ENCODE measurements at places on chromosomes 11 and 22.
A peak's percentile ranks its signal among the peaks of the same experiment; 100 is the strongest.

DNA sequence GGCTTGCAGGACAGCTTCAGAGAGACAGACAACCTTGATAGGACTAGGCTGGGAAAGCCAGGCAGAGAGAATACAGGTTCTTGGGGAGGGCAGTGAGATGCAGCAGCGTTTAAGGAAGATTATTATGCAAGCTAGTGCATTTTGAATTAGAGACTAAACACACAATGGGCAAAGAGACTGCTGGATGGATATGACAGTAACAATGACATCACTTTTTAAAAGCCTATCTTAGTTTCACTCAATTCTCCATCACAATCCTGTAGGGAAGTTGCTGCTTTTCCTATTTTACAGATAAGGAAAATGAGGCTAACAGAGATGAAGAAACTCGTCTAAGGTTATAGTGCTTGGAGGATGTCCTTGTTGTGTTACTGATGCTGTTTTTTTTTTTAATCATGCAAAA, 5.6 kb downstream of the JHY start:
- no peak for DNase-seq

DNA sequence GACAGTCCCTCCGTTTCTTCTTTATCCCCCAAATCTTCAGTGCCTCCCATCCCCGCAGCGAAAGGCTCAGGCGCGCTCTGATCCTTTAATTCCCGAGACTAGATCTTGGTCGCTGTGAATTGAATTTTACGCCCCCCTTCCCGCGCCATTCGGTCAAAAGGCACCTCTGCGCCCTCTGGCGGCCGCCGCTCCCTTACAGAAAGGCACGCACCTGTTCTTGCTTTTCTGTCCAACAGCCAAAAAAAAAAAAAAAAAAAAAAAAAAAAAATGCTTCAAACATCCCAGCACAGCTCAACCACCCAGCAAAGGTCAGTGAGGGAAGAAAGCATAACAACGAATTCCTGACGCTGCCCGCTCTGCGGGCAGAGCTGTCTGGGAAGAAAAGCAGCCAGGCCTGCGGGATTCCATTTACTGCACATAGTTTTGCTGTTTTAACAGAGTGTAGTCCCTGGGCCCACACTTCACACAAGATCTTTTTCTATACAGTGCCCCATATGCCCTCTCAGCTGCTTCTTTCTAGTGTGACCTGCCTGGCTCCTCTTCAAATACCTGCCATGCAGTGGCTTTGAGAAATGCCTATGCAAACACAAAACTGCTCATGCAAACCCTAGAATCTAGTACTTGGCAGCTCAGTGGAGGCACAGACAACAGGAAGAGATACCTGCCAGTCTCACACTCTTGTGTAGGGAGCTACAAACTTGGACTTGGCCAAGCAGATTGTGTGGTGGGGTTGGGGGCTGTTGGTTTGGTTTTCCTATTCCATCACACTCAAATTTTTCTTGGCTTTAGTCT, 1.3 kb upstream of the ESAM start:
- peak; percentile 65 for DNase-seq

DNA sequence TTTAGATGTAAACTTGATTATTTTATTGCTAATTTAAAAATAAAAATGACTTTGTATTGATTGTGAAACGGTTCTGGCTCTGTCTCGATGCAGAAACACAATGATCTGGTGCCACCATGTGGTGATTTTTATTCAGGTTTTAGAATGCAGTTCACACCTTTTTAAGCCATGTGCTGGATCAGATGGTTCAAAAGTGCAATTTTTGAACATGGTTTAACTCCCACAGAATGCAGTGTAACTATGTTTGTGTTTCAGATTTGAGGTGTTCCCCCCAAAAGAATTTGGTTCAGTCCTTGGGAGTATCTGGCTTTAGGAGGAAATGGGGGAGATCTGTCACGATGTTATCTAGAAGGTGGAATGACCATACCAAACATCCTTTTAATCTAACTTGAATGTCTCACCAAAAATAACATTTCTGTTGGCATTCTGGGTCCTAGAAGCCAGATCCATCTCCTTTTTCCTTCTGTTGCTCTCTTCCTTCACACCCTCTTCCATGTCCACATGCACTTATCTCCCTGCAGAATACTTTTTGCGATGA, 7.9 kb downstream of the MRPL16 start:
- peak; percentile 12 for DNase-seq

- no peak for DNase-seq
These were observed 33.8 kb upstream of the SCUBE1 start for GRCh38 chr22:43376765-43377547.

GRCh38 chr22:40534379-40535188, 101.9 kb downstream of the MRTFA start:
- no peak for DNase-seq

- no peak for DNase-seq
These were observed 5.7 kb downstream of the P2RX3 start for GRCh38 chr11:57343825-57344224.

GRCh38 chr11:72626414-72626936, 47.7 kb downstream of the PDE2A start:
- DNase-seq = no peak

- no peak for DNase-seq
These were observed 14.1 kb upstream of the ADORA2A start for GRCh38 chr22:24413271-24413670.

GRCh38 chr11:58807343-58807742, 37.2 kb downstream of the GLYATL2 start:
- no peak for DNase-seq

DNA sequence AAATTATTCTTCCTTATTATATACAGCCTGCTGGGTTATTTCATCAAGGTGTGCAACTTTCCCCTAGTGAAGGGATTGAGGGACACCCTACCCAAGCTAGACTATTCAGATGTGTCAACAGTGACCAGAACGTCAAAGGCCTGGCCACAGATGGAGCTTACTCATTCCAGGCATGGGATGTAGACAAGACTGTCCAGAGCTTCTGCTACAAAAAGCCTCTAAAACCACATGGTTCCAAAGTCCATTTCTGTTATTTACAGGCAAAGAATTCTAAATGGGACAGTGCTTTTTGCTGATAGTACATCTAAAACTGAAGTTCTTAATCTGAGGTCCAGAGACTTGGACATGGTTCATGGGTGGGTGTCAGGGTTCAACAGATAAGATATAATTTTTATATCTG, 9.7 kb upstream of the SMCO4 start:
- no peak for DNase-seq

DNA sequence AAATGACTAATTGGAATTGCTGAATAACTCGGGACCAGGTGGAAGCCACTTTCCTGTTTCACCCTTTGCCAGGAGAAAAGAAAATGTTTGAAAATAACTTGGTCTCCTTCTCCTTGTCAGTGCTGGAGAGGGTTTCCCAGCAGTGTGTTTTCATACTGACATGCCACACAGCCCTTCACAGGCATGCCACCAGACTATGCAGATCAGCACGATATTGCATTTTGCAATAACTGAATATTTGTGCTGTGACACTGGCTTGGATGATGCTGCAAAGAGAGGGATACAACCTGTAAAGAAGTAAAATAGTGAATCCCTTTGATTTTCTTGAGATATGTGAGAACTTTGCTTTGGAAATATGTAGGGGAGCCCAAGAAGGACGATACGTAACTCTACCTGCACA, 200.0 kb upstream of the NAV2 start:
- DNase-seq = no peak

GRCh38 chr11:73652046-73652730, 5.8 kb downstream of the PLEKHB1 start:
- DNase-seq = no peak

DNA sequence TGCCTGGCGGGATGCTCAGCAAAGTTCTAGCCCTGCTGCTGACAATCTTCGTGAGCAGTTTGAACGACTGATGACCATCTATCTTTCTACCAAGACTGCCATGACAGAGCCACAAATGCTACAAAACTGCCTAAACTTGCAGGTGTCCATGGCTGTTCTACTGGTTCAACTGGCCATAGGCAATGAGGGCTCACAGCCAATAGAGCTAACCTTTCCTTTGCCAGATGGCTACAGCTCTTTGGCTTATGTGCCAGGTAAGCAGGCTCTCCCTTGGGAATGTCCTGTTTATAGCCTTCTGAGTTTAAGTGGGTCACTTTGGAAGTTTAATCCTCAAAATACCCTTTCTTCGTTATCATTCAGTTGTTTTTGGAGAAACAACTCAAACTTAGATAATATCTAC, 20.1 kb downstream of the UBE4A start:
- no peak for DNase-seq

- no peak for DNase-seq
These were observed 20.2 kb downstream of the SPATA19 start for GRCh38 chr11:133825156-133825555.

DNA sequence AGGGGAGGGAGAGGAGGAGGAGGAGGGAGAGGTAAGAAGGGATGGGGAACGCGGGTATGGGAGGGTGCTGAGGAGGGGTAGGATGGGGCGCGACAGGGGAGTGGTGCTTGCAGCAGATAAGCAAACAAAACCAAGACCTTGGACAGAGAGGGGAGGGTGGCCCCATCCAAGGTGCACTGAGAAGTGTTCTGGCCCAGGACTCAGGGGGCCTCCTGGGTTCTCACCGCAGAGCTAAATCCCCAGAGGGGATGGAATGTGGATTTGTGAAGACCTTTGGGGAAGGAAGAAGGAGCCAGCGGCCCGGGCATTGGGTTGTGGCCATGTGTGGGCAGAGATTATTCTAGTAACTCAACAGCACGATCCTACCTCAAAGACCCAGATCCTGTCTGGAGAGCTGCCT, 90.9 kb upstream of the LINC01488 start:
- no peak for DNase-seq

GRCh38 chr11:120141768-120142423, 4.0 kb upstream of the TRIM29 start:
- DNase-seq = no peak

DNA sequence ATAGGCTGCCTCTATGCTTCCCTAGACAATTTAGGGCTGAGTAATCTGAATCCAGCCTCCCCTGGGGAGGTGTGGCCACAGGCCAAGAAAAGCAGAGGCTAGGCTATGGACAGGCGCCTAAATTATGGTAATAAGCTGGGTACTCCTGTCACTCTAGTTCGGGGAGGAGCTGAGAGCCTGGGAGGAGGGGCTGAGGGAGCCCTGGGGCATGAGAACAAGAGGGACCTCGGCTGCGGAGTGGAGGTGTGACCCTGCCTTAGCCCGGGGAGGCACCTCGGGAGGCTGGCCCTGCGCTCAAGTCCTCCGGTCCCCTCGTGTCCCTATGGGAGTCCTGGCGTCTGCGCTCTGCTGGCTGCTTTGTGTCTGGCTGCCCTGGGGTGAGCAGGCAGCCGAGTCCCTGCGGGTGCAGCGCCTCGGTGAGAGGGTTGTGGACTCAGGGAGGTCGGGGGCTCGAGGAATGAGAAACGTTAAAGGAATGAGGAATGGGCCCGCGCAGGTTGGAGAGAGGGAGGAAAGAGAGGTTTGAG, at the start of gene OTOG:
Gene OTOG, plus strand, starts transcription at position 209 of the 527 bp plus-strand sequence. Its CDS starts 114 bp downstream, at position 323.
- no peak for DNase-seq

DNA sequence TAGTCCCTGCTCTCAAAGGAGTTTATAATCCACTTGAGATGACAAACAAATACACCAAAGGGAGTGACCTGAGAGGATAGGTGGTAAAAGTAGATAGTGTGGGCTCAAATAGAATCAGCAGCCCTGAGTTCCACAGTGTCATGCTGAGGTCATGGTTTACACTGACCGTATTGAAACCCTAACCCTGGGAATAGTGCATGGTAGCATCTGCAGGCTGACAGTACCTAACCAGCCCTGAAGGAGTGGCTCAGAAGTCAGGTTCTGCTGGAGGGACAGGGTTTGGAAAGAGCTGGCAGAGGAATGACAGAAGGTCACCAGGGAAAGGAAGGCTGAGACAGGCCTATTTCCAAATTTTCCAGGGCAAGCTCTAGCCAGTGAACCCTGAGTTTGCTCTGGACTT, 9.2 kb upstream of the TMPRSS5 start:
- DNase-seq = no peak

DNA sequence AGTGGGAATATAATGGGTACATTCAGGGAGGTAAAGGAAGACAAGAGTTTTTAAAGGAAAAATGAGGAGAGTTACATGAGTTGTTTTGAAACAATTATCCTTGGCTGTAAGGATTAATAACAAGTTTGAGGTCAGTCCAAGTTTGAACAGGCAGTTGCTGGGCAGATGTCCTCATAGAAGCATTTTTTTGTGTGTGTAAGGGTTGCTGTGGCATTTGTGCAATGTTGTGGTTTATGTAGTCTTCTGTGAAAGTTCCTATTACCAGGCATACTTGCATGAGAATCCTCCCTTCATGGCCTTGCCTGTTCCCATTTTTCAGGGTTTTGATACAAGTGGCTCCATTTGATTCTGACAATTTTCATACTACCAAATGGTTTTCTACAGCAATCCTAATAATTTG, 400.2 kb downstream of the KCNA4 start:
- no peak for DNase-seq

GRCh38 chr11:125132071-125132470, 20.6 kb upstream of the TMEM218 start:
- DNase-seq = no peak

DNA sequence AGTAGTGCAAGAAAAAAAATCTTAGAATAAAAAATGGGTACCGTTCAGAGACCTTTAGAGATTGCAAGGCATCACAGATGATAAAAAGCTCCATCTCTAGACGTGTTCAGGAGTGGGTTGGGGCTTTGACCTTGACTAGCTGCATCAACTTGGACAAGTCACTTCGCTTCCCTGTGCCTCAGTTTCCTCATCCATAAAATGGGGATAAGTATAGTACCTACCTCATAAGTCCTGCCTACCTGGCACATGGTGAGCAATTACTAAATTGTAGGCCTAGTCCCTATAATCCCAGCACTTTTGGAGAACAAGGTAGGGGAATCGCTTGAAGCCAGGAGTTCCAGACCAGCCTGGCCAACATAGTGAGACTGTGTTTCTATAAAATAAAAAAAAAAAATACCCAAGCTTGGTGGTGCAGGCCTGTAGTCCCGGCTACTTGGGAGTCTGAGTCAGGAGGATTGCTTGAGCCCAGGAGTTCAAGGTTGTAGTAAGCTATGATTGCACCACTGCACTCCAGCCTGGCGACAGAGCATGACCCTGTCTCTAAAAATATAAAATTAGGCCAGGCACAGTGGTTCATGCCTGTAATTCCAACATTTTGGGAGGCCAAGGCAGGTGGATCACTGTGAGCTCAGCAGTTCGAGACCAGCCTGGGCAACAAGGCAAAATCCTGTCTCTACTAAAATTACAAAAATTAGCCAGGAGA, 6.0 kb upstream of the F2 start:
- no peak for DNase-seq

- DNase-seq = no peak
These were observed 22.6 kb upstream of the PARVB start for GRCh38 chr22:44001521-44001920.

- no peak for DNase-seq
These were observed 113.0 kb upstream of the MTMR2 start for GRCh38 chr11:96036863-96037262.

GRCh38 chr11:2644844-2645778, 54.7 kb downstream of the KCNQ1OT1 start:
- no peak for DNase-seq

- no peak for DNase-seq
These were observed 35.8 kb downstream of the MTNR1B start for GRCh38 chr11:93005239-93005638.

- no peak for DNase-seq
These were observed 53.5 kb downstream of the ENDOD1 start for GRCh38 chr11:95143106-95143681.

DNA sequence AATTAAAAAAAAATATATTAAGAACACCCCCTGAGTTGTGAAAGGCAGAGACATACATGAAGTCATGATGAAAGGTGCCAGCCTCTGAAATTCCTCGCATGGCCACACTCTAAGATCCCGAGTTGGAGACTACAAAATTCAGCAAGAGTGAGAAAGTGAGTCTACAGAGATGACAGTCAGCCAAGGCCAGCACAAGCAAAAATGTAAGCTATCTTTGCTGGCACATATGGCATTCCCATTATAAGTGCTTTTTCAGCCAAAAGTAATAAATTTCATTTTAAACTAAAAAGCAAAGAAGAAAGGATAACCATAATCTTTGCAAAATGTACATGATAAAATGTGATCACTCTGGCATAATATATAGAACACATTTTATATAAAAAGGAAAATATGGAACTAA, 40.6 kb downstream of the FANCF start:
- DNase-seq = no peak
